Effector CD8-positive, alpha-beta T cell (primary cell): ENCODE measurements at places on chromosomes 16 and 17.

DNA sequence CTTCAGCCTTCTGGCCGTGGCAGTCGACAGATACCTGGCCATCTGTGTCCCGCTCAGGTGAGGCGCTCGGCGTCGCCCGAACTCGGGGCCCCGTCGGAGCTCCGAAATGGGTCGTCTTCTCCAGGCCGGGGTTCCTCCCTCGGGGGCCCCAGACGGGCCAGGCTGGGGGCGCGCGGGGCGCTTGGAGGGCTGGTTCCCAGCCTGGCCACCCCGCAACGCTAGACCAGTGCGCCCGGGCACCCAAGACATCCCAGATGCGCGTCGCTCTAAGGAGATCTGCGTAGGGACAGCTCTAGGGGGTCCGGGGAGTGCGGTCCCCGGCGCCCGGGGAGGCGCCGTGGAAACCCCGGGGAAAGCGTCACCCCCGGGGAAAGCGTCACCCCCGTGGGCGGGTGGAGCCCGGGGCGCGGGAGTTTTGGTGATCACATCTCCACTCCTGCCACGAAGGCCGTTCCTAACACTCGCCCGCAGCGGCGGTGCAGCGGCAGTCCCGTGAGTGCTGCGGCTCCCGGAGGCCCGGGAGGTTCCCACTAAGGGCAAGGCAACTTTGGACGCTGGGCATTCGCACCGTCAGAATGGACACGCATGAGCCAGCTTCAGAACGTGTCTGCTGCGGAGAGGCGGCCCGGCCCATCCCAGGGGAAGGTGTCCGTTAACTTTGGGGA lies 729 bp downstream of the ADORA2B start:
- no peak for DNase-seq

GRCh38 chr16:1871974-1872635 lies at the start of gene MEIOB:
MEIOB (minus strand) TSS chr16:1872164; CDS start chr16:1868175, 3,989 bp downstream.
- peak; percentile 34 for DNase-seq

DNA sequence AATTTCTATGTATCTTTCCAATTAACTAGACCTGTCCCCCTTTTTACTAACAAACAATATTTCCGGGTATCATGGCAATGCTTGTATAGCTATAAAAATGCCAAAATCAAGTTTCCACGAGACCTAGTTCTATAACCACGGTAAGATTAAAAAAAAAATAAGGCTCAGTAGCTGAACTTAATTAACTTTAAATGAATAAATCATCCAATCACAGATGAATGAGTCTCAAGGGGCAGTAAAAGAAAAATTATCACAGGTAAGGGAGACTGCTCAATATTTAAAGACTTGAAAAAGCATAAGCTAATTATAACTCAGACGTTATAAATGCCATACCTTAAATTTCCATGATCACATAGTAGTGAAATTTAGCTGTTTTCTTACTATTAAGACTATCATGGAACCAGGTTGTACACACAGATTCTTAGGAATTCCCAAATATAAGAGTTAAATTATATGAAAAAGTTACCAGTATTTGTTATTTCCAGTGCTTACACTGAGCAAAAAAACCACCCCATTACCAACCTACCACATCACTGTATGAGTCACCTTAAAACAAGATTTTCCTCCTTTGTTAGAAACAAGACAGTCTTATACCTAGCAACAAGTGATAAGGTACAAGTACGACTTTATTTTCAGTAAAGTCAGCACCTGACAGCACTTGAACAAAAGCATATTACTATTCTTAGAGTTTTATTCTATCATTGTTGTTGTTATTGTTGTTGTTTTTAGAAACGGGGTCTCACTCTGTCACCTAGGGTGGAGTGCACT lies 20.6 kb downstream of the SSH2 start:
- no peak for DNase-seq

DNA sequence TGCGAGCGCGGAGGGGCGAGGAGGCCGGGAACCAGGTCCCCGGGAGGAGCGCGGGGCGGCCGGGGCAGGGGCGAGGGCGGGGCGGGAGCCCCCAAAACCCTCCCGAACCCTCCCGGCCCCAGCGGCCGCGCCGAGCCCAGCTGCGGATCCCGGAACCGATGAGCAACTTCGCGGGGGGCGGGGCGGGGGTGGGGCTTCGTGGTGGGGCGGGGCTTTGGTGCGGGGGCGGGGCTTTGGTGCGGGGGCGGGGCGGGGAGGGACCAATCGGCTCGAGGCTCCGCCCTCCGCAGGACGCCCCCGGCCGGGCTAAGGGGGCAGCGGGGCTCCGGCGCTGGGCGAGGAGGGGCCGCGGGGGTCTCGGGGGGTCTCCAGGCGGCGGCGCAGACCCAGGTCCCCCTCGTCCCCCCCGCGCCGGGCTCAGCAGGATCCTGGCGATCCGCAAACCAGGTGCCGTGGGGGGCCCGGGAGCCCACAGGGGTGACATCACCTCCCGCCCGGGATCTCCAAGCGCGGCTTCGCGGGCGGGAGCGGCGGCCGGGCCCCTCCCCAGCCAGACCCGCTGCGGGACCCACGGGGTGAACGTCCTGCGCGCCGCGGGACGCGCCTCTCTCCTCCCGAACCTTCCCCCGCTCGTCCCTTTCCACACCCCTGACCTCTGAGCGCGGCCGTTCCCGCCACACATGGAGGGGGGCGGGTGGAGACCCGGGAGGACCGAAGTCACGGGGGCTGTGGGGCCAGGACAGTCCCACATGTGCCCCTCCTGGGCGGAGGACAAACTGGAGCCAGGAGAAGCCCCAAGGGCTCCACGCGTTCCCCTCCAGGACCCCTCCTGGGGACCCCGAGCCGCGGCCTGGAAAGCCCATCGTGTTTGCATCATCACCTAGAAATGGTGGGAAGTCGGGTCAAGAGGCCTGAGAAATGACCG lies at the start of gene ABR:
TSS of gene ABR (minus strand) at position 164 of the 925 bp plus-strand sequence. CDS start 254 bp downstream, outside the sequence.
- DNase-seq: peak; percentile 63

GRCh38 chr16:85103114-85104079 lies 8.9 kb downstream of the CIBAR2 start:
- no peak for DNase-seq

DNA sequence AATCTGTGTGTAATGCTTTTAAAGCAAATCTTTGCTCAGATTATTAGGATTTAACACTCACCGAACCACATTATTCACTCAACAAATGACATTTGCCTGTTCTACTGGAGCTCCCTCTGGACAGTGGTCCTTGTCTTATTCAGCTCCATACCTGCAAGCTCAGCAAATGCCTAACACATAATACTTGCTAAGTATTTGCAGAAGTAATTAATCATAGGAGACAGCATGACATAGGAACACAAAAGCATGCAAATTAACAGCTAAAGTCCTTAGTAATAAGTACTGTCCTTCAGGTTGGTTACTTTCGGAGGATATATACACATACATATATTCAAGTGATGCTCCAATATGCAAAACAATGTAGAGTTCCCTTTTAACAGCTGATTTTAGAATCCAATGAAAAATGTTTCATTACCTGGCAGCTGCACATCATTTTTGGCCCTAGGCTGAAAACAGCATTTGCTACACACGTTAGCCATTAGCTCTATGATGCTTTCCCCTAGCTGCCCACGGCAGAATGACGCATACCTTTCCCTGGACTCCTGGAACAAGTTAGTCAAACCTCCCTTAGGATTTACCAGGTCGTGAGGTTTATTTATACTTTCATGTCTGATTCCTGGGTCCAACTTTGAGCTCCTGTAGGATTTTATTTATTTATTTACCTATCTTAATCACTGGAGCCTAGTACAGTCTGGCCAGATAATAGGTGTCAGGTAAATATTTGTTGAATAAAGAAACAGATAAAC lies 8.6 kb downstream of the BRD7 start:
- no peak for DNase-seq

- DNase-seq: no peak
These were observed 50.0 kb downstream of the SHISA9 start for GRCh38 chr16:12951392-12951791.

- DNase-seq: no peak
These were observed 53.8 kb downstream of the MYH10 start for GRCh38 chr17:8576559-8577294.

DNA sequence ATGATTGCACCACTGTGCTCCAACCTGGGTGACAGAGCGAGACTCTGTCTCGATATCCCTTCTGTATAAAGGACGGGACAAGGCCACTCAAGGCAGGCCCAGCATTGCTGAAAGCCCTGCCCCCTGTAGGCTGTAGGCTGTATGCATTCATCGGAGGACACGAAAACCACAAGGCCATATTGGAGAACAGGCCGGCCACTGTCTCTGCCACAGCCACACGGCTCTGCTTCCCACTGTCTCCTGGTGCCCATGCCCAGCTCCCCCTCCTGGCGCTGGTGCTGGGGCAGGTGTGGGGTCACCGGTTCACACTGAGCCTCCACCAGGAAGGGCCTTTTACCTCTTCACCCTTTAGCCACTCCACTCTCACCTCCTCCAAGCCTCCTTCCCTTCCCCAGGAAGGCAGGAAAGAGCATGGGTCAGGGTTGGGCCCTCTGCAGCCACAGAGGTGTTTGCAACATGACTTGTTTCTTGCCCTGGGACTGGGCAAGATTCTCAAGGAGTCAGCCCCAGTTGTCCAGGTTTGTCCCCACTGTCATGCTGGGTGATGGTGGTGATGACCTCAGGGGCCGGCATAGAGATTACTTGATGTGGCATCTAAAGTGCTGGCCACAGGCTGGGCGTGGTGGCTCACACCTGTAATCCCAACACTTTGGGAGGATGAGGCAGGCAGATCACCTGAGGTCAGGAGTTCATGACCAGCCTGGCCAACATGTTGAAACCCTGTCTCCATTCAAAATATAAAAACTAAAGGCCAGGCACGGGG lies 5.3 kb upstream of the NTN3 start:
- no peak for DNase-seq

DNA sequence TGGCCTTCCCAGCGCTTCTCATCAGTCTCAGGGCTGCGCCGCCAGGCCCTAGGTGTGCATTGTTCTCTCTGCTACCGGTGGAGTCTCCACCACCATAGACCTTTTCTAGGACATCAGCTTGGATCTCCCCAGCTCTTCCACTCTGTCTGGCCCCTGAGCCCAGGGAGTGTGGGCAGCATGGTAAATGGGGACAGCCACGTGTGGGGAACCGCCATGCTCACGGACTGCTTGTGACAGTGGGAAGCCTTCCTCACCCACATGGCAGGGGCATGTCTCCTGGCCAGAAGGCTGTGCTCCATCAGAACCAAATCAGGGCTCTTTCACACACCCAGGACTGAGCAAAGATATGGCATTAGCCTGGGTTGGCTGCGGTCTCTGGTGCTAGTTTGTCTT lies 51.3 kb downstream of the TNFRSF13B start:
- DNase-seq: no peak

- DNase-seq: no peak
These were observed 805 bp upstream of the ORAI3 start for GRCh38 chr16:30947859-30948666.

GRCh38 chr17:32943647-32944191 lies 15.8 kb downstream of the TMEM98 start:
- no peak for DNase-seq

DNA sequence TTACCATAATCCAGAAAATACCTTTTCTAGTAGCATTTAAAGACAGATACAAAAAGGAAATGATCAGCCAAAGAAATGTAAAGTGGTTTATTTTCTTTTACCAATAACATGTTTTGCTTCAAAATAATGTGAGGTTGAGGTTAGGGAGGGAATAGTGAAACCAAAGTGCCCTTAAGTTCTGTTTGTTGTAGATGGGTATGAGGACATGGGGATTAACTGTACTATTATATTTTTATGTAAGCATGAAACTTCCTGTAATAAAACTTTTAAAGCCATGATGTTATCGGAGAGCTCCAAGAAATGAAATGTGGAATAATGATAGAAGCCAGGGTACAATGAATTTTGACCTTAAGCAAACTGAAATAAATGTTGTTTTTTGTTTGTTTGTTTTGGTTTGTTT lies 9.9 kb downstream of the C16orf46 start:
- DNase-seq: no peak

DNA sequence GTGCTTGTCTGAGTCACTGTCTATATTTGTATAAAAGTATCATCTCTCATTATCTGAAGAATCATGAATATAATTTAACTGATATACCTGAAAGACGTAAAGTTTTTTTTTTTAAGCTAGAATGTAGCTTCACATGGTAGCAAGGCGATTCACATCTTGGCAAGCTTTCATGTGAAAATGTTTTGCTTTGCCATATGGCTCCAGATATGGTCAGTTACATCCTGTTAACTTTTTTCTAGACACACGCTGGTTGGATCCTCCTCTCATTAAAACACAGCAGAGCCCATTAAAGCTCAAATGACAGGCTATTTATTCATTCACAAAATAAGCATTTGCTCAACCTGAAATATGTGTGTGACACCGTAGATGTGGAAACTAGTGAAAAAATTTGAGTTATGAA lies 412.8 kb downstream of the KIF2B start:
- no peak for DNase-seq

DNA sequence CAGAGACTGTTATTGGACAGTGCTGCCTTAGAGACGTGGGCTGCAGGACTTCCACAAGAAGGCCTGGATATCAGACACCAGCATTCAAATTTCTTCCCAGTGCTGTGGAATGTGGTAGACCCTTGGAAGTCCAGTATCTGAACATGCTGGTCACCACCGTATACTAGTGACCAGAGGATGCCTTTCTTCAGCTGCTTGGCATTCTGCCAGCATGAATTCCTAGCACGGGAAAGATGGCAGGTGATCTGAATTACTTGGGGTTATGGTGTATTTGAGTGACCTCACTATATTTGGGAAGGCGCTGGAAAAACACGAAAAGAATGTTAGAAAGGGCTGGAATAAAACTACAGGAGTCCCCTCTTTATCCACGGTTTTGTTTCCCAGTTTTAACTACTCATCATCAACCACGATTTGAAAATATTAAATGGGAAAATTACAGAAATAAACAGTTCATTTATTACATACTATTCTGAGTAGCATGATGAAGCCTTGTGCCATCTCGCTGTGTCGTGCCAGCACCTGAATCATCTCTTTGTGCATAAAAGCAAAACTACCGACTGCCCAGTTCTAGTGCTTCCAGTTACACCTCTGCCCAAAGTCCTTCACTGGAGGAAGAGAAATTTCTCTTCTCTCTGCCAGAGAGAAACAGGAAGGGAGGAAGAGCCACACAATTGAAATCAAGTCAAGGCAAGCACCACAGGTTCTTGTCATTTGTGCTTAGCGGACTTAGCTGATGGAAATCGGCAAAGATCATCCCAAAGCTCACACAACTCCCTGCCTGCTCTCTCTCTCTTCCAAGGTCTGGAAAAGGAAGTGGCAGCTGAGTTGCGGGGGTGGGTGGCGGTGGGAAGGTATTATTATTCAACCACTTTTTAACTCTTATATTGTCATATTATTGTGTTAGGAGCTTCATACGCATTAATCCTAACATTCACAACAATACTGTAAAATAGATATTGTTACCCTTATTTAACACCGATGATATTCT lies 1.4 kb upstream of the CHST4 start:
- DNase-seq: no peak
